CD4-positive, alpha-beta T cell treated with Interleukin-17A for 4 hours (primary cell): ENCODE measurements at places on chromosomes 6 and 20.
A peak's percentile ranks its signal among the peaks of the same experiment; 100 is the strongest.

GRCh38 chr6:30836957-30837356 lies 47.4 kb upstream of the DDR1 start:
- no peak for DNase-seq

DNA sequence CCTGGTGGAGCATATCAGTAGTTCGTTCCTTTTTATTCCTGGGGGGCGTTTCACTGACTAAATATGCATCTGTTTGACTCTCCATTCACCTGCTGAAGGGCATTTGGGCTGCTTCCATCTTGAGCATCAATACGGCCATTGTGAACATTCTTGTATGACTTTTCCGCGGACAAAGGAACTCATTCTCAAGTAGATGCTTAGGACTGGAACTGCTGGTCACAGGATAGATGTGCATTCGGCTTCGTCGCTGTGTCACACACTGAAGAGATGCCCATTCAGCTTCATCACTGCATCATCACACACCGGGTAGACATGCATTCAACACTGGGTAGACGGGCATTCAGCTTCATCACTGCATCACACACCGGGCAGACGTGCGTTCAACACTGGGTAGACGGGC lies 95.3 kb downstream of the TAF4 start:
- DNase-seq: no peak

DNA sequence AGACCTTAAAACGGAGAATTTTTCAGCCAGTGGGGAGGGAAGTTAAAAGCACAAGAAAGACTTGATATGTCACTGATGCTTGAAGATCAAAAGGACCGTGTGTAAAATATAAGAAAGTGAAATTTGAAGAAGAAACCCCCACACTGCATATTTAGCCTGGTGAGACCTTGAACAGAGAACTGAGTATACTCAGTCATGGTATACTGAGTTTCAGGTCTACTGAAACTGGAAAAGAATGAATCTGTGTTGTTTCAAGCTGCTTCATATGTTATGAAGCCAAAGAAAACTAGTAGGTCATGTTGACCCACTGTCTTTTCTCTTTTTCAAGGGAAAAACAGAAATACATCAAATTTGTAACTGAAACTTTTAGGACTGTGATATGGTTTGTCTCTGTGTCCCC lies 443.8 kb upstream of the GJE1 start:
- no peak for DNase-seq

GRCh38 chr6:142802124-142802523 lies 142.9 kb downstream of the HIVEP2 start:
- peak; percentile 29 for DNase-seq

- no peak for DNase-seq
Measured at GRCh38 chr6:1287103-1287591, 24.8 kb upstream of the FOXQ1 start.

DNA sequence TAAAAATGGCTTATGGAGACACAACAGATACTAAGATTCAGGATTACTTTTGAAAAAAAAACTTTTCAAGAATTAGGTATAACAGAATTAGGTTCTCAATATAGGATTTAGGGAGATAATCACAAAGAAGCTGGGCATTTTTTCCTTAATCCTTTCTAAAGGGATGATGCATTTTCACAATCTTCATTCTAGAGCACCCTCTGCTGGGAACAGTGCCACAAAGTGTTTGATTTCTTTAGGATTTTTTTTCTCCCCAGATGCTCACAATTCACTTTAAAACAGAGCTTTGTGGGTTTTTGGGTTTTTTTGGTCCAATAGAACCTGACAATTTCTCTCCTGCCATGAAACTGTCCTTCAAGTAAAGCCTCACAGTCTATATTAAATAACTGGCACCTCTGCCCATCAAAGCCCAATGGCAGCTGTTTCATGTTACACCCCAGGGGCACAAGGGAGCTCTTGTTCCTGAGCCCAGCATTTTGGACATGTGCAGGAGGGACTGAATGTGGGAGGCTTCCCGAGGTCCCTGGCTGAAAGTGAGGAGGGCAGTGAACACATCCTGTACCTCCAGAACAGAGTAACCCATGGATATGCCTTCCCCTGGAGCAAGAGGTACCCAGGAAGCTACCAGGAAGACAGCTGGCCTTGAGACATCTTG lies 39.7 kb downstream of the PREP start:
- no peak for DNase-seq

DNA sequence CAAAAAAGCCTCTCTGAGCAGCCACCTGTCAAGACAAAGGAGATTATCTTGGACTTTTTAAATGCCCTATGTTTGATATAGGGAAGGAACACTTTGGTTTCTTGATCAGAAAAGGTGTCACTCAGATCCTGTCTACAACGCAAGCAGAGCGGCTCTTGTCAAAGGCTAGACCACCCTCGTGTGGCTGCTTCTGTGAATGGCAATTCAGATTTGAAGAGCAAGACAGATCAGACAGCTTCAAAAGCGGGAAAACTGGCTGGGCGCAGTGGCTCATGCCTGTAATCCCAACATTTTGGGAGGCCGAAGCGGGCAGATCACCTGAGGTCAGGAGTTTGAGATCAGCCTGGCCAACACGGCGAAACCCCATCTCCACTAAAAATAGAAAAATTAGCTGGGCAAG lies 10.1 kb upstream of the NXT1 start:
- DNase-seq: peak; percentile 29

DNA sequence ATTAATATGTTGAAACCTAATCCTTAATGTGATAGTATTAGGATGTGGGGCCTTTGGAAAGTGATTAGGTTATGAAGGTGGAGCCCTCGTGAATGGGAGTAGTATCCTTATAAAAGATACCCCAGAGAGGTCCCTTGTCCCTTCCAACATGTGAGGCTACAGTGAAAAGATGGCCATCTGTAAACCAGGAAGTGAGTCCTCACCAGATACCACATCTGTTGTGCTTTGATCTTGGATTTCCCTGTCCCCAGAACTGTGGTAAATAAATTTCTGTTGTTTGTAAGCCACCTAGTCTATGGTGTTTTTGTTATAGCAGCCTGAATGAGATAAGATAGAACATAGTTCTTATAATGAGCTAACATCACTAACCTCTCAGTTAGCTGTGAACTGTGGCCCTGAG lies 16.6 kb upstream of the CALHM6 start:
- no peak for DNase-seq

DNA sequence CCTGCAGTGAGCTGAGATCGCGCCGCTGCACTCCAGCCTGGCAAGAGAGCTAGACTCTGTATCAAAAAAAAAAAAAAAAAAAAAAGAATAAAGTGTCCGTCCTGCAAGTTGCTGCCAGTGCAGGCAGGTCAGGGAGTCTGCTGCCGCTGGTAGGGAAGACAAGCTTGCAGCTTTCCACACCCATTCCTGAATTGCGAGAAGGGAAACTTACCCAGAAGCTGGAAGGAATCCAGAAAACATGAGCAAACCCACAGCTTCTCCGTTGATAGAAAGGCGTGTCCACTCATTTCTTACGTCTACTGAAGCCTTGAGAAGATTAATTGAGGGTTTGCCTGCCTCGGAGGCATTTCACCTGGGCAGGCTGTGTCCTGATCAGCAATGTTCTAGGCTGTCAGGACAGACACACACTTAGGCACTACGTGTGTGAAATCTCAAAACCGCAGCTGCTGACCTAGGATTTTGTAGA lies 61.6 kb upstream of the DSP start:
- no peak for DNase-seq

- no peak for DNase-seq
Measured at GRCh38 chr20:2086177-2086979, 15.2 kb upstream of the STK35 start.

DNA sequence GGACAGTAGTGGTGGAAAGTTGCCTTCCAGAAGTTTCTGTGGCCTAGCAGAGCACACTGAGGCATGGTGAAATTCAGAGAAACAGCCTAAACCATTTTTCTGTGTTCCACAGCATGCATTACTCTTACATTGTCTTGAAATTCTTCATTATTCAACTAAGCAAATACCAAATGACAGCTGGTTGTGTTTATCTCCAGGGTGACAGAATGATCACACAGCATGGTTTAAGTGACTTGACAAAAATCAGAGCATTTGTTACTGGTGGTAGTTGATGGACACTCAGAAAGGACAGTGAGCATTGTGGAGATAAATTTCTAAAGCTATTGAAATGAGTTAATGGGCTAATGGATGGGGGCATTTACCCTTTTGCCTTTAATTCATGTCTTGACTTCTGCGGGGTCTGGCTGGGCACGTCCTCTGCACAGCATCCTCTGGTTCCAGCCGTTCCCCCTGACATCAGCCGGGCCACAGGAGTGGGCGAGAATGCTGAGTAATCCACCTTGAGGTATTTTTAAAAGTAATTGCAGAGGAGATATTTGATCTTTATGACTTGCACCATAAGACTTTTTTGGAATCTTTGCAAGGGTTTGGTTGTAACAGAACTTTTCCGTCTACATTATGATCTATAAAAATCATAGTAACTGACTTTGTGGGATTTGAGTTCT lies 78.9 kb upstream of the SCP2D1 start:
- DNase-seq: no peak
